ENCODE measurements at places on chromosomes 5 and 9.

- DNase-seq: no peak
Measured at GRCh38 chr5:5424736-5425135, 2.3 kb downstream of the ICE1 start.

DNA sequence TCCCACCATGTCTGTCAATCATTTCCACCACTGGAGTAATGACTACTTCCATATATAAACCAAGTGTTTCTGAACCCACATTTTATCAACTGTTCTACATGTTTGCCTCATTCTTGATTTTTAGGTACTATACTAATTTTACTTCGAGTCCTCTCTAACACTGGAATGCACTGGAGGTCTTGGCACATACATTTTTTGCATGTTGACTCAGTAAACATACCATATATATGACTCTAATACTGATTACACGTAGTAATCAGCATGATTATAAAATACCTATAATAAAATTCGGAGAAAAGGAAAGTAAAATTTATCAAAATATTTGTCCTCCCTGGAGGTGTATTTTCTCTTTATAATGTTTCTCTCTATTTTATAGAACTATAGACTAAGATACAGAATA lies 621.7 kb upstream of the NUDT12 start:
- DNase-seq: no peak

DNA sequence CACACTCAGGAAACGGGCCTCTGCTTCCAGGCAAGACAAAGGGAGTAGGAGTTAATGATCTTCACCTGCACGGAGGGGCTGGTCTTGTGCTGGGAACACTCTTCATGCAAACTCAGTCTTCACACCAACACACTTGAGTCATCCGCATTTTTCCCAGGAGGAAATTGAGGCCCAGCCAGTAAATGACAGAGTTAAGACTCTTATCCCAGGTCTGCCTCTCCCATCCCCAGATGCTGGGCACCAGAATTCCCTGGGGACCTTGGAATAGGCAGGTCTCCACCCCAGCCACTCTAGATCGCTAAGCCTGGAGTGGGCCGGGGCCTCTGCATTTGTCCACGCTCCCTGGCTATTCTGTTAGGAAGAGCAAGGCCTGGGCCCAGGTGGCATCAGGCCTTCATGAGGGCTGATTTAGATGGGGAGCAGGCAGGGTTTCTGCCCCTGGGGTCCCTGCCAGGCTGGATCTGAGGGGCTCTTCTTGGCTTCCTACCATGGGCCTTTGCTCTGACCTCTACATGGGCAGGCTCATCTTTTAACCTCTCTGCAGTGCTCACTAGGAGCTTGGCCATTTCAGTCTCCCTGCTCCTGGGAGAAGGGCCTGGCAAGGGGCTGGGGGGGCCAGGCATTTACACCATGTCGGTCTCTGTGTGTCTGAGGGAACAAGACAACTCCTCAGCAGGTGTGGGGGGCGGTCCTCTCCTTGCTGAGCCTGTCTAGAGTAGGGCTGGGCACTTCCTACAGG lies 77.3 kb downstream of the AMBP start:
- DNase-seq: no peak

GRCh38 chr5:42366051-42366450 lies 57.2 kb upstream of the GHR start:
- no peak for DNase-seq

- no peak for DNase-seq
Measured at GRCh38 chr5:4990462-4990861, 149.7 kb upstream of the ADAMTS16 start.

DNA sequence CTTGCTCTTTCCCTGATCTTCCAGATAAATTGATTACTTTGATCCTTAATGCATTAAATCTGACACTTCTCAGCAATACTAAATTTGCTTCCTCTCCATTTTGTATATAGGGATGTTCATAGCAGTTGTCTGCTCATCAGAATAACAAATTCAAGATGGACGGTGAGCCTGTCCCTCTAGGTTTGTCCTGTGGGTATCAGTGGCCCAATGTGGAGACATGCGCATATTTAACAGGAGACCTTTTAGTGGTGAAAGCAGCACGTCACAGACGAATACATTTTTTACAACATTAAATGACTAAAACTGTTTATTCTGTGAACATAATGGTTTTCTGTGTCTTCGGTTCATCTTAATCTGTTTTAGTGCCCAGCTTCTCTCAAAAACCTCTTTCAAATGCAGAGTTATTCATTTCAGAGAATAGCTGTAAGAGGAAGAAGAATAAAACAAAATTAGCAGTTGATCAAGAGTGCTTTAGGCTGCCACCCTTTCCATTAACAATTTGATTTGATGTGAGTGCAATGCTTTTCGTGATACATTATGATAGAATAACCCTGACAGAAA lies 1970.4 kb upstream of the WWC1 start:
- DNase-seq: no peak

DNA sequence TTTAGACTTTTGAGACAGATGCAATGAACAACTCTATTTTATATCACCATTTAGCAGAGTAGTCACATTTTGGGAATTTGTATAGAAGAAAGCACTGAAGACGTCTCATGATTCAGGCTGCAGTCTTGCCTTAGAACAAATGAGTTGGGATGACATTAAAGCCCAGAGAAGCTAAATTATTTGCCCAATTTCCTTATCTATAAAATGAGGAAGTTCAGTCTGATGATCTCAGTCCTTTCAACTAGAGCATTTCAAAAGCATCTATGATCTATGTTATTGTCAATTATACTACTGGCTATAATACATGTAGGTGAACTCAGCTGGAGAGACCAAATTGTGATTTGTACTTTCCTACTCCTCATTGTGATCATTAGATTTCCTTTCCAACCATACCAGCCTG lies 154.1 kb downstream of the OSTF1 start:
- no peak for DNase-seq

- no peak for DNase-seq
Measured at GRCh38 chr9:121876255-121876654, 216.9 kb downstream of the TTLL11 start.

- no peak for DNase-seq
Measured at GRCh38 chr5:135934939-135935338, 19.8 kb downstream of the LECT2 start.

- DNase-seq: no peak
Measured at GRCh38 chr9:29319736-29320513, 1746.6 kb upstream of the C9orf72 start.

DNA sequence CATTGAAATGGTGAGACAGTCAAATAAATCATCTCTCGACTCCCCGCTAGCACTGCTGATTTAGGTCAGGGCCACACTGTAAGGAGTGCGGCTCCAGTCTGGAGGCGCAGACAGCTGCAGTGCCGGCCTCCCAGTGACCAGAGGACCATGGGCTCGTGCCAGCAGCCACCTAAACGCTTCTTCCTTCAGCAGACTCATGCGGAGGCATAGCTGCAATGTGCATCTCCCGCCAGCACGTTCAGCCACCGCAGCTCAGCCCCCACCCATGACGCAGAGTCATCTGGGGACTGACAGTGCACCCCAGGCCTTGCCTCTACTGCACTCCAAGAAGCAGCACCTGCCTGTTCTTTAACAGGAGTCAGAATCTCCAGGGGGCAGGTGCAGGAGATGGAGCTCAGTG lies 13.6 kb upstream of the MAPK9 start:
- DNase-seq: no peak

GRCh38 chr5:50535393-50535792 lies 94.3 kb upstream of the EMB start:
- DNase-seq: no peak

DNA sequence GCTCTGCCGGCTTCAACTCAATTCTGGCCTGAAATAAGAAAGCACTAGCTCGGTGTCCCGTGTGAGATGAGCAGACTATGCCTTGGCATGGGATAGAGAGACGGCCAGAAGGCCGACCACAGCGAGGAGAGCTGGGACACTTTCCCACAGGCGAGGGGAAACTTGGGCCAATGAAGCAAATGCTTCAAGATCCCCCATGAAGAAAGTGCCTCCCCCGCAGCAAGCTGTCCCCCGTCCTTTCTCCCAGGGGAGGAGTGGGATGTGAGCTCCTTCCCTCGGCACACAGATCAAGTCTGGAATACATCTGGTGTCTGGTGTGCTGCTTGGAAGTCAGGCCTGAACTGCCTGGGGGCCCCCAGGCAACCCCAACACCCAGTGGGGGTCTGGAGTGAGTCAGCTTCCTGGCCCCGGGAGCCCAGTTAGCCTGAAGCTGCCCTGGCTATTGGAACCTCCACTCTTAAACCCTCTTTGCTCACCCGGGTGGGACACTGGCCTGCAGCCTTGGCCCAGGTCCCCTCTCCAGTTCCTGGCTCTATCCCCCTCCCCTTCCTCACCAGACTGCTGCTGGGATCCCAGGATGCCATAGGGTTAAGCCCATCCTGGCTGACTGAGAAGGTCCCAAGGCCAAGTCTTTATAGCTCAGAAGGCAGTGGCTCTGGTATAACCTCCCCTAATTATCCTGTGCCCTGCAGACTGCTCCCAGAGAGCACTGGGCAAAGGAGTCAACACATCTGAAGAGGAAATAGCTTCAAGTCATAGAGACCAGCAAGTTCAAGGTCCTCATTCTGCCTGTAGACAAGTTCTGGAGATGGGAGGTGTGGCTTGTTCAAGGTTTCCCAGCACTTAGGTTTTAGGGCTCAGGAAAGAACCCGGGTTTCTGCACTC lies 205.3 kb downstream of the TTLL11 start:
- DNase-seq: no peak

DNA sequence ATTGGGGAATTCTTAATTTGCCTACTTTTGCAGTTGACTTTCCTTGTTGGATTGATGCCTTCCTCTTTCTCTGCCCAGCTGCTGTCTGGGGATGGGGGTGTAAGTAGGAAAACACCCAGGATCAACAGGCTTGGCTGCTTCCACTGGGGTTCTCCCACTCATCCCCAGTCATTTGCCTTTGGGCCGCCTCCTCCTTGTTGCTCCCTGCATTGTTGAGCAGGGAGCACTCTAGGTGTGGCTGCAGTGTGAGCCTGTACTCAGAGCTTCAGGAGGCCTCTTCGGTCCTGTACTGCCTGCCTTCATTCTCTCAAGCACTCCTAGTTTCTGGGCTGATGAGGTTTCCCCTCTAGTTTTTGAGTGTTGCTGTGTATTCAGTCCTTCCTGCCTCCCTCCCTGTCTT lies 12.1 kb downstream of the RHOBTB3 start:
- DNase-seq: no peak

DNA sequence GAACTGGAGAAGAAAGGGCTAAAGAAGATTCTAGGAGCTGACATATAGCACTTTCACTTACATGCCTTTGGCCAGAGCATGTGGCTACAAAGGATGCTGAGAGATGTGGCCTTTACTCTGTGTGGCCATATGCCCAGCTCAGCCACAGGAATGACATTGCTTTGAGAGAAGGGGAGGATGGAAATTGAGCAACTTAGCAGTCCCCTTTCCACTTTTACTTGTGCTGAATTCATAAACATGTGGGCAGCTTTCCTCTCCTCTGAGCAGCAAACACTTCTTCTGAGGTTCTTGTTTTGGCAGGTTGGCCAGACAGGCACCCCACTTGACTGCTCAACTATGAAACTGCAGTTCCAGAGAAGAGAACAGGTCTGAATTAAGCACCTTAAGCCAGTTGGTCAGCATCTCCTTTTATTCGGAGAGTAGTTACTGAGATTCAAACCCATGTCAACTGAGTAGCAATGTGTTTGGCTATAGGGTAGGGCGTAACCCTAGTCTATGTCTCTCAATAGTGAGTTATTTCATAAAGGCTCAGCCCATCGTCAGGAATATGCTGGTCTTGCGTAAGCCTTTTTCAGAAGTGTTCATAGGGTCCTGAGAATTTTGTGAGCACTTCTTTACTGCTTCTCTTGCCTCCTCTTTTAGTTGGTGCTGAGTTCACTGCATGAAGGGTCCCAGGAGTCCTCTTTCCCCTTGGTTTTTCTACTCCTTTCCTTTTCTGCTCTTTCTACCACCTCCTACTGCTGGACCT lies 134.5 kb downstream of the PALM2AKAP2 start:
- DNase-seq: no peak

- DNase-seq: no peak
Measured at GRCh38 chr5:606526-607399, 5.4 kb upstream of the CEP72 start.
